Stimulated activated naive CD8-positive, alpha-beta T cell treated with anti-CD3 and anti-CD28 coated beads, Interleukin-15, Interleukin-2, amounts not matched to agents 100 U/mL and 50 U/mL, for 24 hours (primary cell): ENCODE measurements at places on chromosomes 6 and 20.

- DNase-seq = no peak
Measured at GRCh38 chr20:41359541-41360011, 7.0 kb downstream of the EMILIN3 start.

GRCh38 chr6:110841266-110841665 lies 26.0 kb upstream of the CDK19 start:
- no peak for DNase-seq

GRCh38 chr6:135210632-135211305 lies 29.7 kb downstream of the MYB start:
- no peak for DNase-seq

DNA sequence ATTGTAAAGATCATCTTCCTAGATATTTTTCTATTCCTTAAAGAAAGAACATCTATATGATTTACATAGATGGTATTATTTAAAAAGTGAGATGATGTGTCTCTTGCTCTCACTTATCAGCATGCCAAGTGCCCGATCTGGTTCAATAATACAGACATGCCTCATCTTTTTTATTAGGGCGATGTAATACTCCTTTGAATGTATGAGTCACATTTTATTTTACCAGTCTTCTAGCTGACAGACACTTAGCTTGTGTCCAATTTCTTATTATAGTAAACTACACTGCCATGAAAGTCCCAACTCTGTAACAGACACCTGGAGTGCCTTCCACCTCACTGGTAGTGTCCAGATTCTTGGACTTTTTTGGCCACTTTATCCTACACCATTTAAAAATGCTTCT lies 586.6 kb upstream of the BTBD3 start:
- no peak for DNase-seq

DNA sequence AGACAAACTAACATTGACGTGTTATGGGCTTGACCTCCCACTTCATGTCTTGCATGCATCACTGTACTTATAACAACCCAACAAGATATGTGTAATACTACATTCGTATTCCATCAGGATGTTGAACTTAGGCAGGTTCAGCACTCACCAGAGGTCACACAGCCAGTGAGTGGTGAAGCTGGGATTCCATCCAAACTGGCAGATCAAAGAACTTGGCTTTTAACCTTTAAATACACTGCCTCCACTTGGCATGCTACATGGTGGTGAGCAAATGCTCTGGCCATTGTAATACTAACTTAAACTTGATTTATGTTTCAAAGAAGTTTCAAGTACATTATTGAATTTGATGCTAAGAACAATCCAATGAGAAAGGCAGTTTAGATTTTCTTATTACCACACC lies 10.7 kb upstream of the HDDC2 start:
- DNase-seq = no peak
